ENCODE measurements at places on chromosomes 2 and 18. TPM values are rescaled to one million over a fixed set of nuclear protein-coding genes. Genes with fewer than 3 reads are reported as not detected.
A peak's percentile ranks its signal among the peaks of the same experiment; 100 is the strongest.

Gene MITD1
- total RNA-seq = 32.1 TPM

Gene INO80D
- 24.3 TPM for total RNA-seq

GRCh38 chr2:37895140-37895539, 29.9 kb upstream of the RMDN2 start:
- no peak for DNase-seq

DNA sequence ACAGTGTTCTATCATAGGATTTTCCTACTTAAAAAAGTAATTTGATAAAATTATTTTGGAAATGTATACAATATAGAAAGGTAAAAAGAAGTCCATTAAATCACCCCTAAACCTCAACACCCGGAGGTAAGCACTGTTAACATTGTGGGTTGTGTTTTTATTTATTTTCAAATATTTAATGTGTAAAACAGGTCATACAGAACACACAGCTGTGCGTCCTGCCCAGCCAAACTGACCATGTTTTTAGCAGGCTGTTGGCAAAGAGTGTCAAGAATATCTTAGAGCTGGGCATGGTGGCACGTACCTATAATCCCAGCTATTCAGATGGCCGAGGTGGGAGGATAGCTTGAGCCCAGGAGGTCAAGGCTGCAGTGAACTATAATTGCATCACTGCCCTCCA, 78.8 kb upstream of the ZNF532 start:
- DNase-seq = no peak

Gene SP5
- 5.5 TPM for total RNA-seq

GRCh38 chr2:152890736-152891135, 172.3 kb downstream of the ARL6IP6 start:
- peak; percentile 79 for DNase-seq

- no peak for DNase-seq
Observed at GRCh38 chr2:2024751-2025481, 280.6 kb upstream of the PXDN start.

DNA sequence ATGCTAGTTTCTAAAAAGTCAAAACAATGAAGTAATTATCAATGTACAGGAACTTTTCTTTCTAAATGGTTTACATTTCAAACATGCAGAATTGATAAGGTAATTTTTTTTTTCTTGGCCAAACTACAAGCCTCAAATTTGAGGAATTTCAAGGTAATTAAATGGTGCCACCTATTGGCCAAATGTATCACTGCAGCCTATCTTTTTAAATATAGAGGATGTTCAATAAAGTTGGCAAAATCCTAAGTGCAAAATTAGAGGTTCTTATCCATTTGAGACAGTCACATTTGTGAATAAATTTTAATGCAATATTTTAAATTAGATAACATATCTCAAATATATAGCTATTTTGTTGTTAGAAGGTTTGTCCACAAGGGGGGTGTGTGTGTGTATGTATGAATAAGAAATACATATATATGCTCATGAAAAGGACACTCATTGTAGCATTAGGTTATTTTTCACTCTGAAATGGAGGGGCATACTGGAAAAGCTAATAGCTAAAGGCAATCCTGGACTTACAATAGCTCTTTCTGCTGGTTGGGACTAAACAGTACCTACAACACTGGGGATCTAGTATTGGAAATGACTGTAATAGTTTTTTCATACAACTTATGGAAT, 26.2 kb downstream of the MMADHC start:
- peak; percentile 43 for DNase-seq
